ENCODE measurements at places on chromosomes 7 and 10.

- DNase-seq: no peak
Observed at GRCh38 chr10:58578366-58578765, 65.7 kb downstream of the BICC1 start.

DNA sequence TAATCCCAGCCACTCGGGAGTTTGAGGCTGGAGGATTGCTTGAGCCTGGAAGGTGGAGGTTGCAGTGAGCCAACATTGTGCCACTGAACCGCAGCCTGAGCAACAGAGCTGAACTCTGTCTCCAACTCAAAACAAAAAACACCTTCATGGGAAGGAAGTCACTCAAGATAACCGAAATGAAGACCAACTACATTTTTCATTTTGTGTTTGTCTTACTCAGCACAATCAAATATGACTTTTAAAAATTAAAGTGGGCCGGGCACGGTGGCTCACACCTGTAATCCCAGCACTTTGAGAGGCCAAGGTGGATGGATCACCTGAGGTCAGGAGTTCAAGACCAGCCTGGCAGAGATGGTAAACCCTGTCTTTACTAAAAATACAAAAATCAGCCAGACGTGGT lies 40.0 kb downstream of the CREM start:
- no peak for DNase-seq

- DNase-seq: peak; percentile 30
Observed at GRCh38 chr10:89029785-89030437, 39.3 kb downstream of the FAS start.

DNA sequence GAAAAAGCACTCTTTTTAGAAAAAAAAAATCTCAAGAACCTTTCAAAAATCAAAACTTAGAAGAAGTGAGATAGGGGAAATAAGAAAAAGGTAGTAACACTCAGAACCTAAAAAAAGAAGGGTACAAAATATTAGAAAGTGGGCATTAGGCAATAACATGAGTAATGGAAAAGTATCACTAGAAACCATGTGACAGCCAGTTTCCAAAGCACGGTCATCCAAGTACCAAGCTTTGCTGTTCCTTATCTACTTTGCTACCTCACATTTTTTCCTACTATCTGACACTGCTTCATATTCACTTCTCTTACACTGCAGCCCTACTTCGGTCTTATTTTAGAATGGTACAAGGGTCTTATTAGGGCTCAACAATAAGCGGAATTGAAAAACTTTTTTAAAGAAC lies 30.3 kb downstream of the IMMP2L start:
- DNase-seq: no peak

- DNase-seq: no peak
Observed at GRCh38 chr10:117186832-117187615, 10.3 kb upstream of the KCNK18 start.

Data from COLO829 (cell line).